Neural crest cell (in vitro differentiated cells): ENCODE measurements at places on chromosomes 5 and 9. TPM values are rescaled to one million over a fixed set of nuclear protein-coding genes. Genes with fewer than 3 reads are reported as not detected.
A peak's percentile ranks its signal among the peaks of the same experiment; 100 is the strongest.

DNA sequence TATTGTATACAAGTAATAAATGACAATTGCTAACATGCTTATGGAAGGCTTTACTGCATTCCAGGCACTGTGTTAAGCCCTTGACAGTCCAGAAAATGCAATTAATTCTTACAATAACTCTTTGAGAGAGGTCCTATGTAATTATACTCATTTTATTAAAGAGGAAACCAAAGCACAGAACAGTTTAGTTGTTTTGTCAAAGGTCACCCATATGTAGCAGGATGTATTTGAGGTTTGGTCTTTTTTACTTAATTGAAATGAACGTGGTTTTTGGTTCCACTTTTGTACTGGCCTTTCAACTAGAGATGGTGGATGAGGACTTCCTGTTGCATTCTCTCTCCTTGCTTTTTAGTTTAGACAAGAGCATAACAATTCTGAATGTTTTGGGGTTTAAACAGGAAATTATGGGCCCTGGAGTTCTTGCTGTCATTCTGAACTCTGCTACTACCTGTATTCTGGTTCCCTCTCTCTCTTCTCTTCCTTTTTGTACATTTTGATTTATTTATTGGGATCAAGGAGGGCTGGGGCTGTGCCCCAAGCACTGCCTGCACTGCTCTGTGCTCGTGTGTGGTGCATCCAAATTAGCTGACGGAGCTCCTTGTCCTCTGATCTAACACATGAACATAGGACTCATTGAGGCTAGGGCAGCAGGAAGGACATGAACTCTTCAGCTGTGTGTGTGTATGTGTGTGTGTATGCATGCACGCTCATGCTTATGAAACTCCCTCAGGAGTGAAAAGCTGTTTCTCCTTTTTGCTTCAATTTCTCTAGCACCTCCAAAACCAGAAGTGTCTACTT lies 47.4 kb downstream of the SLC28A3 start:
- DNase-seq = no peak

Gene OR13C8
- not detected in 2 replicates for total RNA-seq

Gene FCN2
- total RNA-seq = not detected in 2 replicates

- DNase-seq = no peak
Measured at GRCh38 chr5:87183896-87184295, 83.8 kb upstream of the RASA1 start.

- no peak for DNase-seq
Measured at GRCh38 chr5:36724467-36725332, 118.3 kb downstream of the SLC1A3 start.

DNA sequence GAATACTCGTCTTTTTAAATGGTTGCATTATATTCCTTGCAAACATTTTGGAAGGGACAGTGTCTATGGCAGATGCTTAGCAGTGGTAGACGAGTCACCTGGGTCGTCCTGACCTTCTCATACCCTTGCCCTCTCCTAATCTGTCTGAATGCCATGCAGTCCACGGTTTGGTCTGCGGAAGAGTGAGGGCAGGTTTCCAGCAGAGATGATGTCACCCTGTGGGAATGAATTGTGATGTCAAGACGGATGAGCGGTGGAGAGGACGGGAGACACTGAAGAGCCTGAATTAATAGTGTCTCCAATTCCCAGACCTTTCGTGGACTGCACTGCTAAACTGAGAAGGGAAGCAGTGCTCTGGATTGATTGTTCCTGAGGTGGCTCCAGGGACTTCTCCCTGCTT lies 329.0 kb upstream of the PANK3 start:
- DNase-seq = no peak

- no peak for DNase-seq
Measured at GRCh38 chr5:15132816-15133405, 261.3 kb upstream of the ANKH start.

DNA sequence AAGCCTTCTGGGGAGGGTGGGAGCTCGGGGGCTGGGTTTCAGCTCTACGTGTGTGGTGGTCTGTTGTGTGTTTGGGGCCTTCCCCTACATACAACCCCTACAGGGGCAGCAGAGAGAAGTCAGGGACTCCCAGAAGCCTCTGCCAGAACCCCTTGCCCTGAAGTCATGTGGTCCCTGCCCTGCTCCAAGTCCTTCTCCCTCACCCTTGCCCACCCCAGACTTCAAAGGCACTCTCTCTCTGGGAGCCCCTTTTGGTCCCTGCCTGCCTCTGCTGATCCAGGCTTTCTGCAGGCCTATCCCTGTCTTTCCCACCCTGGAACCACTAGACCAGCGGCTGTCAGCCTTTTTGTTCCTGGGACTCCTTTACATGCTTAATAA lies 61.1 kb upstream of the PSD2 start:
- peak; percentile 41 for DNase-seq

Gene GRM6
- total RNA-seq = not detected in 2 replicates

- peak; percentile 7 for DNase-seq
Measured at GRCh38 chr9:119839888-119840287, 470.7 kb upstream of the BRINP1 start.

Gene GRIN1
- total RNA-seq = 0.14 and 0.44 TPM in 2 replicates

- DNase-seq = no peak
Measured at GRCh38 chr9:14780251-14780650, 57.7 kb upstream of the CER1 start.

- no peak for DNase-seq
Measured at GRCh38 chr5:137792303-137792702, 38.1 kb upstream of the HNRNPA0 start.

- DNase-seq = no peak
Measured at GRCh38 chr5:69083412-69083811, 10.4 kb upstream of the SLC30A5 start.

Gene SPARC
- 422 and 435 TPM in 2 replicates for total RNA-seq

GRCh38 chr9:4315582-4316215 lies 15.8 kb upstream of the GLIS3 start:
- peak; percentile 70 for DNase-seq

GRCh38 chr5:137938751-137939143 lies 49.5 kb downstream of the PKD2L2 start:
- DNase-seq = no peak

- no peak for DNase-seq
Measured at GRCh38 chr9:135093911-135094584, 6.6 kb downstream of the OLFM1 start.

DNA sequence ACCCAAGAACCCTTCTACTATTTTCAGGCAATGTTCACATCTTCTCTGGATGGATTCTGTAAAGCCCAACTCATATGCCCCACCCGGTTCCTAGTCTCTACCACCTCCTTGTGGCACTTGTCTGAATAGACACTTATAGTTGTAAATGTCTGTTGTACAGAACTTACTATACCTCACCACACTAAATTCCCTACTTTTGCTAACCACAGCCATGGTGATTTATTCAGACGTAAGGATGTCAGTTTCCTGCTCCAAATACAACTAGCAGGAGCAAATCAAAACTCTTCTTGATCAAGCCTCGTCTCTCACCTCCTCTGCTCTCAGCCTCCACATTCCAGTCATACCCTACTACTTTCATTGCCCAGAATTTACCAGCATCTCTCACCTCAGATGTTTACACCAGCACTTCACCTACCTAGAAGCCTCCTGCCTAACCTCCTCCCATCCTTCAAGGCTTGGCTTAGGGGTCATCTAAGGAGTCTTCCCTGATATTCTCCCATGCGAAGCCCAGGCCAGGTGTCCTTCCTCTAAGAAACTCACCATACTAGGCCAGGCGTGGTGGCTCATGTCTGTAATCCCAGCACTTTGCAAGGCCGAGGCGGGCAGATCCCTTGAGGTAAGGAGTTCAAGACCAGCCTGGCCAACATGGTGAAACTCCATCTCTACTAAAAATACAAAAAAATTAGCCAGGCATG lies 75.5 kb downstream of the MAPKAP1 start:
- DNase-seq = no peak

DNA sequence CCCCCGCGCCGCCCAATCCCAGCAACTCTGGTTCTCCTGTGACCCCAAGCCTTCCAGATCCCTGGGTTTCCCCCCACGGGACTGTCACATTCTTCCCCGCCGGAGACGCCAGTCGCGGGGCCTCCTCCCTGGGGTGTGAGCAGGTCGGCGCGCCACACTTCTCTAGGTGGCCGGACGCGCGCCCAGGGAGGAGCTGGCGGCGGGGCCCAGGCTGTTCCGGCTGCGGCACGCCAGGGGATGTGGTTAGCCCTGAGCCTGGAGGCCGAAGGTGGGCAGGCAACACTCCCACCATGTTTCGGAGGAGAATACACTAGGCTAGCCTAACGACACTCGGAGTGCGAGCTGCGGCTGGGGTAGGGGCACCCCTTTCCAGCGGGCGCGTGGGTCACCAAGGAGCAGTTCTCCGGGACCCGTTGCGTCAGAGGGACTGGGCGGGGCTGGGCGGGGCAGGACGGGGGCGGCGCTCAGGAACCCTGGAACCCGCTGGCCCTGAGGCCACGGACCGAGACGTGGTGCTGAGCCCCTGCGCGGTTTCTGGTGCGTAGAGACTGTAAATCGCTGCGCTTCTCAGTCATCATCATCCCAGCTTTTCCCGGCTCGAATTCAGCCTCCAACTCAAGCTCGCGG lies at the start of gene SLC27A6:
TSS of gene SLC27A6 (plus strand) at position 478 of the 627 bp plus-strand sequence. CDS start 650 bp downstream, outside the sequence.
- DNase-seq = peak; percentile 16

GRCh38 chr5:142918959-142919635 lies 148.9 kb downstream of the ARHGAP26 start:
- no peak for DNase-seq

DNA sequence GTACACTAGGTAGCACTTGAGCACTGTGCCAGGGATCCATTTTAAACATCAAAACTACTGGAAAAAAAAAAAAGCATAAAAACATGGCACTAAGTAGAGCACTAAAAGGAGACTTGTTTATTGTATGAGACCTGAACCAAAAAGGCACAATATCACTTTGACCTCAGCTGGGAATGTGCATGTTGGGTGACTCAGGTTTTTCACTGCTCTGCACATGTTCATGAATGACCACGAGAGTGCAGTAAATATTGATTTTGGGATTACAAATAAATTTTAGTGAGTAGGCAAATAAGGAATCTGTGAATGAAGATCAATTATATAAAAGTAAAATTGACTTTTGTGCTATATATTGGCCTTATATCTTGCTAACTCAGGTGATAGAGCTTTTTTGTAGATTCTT lies 11.8 kb downstream of the RMI1 start:
- DNase-seq = no peak

DNA sequence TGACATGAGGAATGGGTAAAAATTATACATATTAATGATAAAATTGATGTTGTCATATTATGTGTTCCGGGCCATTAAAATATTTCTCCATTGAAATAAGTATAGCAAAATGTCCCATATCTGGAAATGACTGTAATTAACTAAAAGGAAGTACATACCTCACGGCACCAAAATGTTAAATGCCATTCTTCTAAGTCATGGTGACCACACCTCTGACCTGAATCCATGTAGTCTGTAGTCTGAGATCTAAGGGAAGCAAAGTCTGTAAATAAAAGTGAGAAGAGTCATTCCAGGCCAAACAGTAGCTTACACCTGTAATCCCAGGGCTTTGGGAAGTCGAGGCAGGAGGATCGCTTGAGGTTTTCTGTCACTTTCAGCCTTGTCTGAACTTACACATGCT lies 8.7 kb upstream of the GDA start:
- DNase-seq = no peak

Gene CETN3
- total RNA-seq = 32.9 and 44.0 TPM in 2 replicates

DNA sequence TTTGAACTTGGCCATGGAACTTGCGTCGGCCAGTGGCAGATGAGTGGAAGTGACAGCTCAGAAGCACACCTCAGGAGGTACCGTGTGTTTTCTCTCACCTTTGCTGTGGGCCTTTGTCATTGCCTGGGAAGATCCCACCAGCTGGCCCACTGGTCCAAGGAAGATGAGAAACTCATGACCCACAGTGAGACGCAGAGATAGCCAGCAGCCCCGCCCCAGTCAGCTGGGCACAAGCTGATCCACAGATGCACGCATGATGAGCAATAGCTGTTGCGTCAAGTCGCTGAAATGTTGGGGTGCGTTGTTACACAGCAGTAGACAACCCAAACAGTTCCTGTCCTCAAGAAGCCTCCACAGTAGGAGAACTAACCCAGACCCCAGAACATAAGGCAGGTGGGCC lies 30.8 kb upstream of the UNC5A start:
- no peak for DNase-seq

Gene PTPA
- 136 and 144 TPM in 2 replicates for total RNA-seq

DNA sequence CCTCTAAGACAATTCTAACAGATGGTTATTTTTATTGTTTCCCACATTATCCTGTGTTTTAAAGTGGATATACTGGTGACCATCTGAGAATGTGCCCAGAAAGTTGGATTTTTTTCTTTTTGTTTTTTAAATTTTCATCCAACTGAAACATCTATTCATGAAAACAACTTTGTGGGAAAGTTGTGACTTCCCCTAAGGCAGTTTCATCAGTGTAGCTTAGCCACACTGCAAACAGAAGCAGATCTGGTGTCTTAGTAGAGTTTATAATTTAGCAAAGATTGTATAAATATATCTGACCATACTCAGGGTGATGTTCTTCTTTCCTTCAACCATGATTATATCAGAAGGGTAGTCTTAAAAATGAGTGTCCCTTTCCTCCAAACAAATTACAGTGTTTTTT lies 1241.3 kb downstream of the MAT2B start:
- DNase-seq = no peak

Gene ANKRD33B
- total RNA-seq = 0.80 and 0.84 TPM in 2 replicates

- DNase-seq = no peak
Measured at GRCh38 chr9:111969622-111970021, 73.0 kb downstream of the UGCG start.

DNA sequence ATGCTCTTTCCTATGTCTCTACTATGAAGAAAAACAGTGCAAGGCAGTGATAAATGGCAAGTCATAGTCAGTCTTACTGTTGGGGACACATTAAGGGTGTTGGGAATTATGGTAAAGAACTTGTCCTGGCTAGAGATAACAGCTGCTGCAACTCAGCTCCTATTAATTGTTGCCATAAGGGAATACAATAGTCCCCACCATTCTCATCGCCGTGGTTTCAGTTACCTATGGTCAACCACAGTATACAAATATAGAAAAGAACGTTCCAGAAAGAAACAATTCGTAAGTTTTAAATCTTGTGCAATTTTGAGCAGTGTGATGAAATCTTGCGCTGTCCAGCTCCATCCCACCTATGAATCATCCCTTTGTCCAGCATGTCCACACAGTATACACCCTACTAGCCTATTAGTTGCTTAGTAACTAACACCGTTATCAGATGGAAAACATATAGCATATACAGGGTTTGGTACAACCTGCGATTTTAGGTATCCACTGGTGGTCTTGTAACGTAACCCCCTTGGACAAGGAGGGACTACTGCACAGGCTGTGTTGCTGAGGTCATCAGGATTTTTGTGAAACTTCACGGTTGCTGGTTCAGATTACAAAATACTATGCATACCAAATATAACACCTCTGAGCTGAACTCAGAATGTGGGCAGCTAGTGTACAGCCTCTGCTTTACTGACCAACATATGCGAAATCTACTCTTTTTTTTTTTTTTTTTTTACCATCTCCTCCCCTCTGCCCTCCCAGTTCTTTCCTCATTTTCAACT lies 53.5 kb downstream of the ZFR start:
- DNase-seq = no peak

Gene ADGRV1
- total RNA-seq = 43.4 and 45.0 TPM in 2 replicates

GRCh38 chr9:123081824-123082223 lies 48.4 kb downstream of the GPR21 start:
- peak; percentile 22 for DNase-seq

Gene CAAP1
- 17.8 and 20.8 TPM in 2 replicates for total RNA-seq

GRCh38 chr9:37238122-37238521 lies 117.7 kb downstream of the ZCCHC7 start:
- no peak for DNase-seq

- no peak for DNase-seq
Measured at GRCh38 chr9:109969011-109969410, 189.0 kb downstream of the PALM2AKAP2 start.

Gene SPATA31C1
- total RNA-seq = 1.4 and 1.9 TPM in 2 replicates

Gene ASPN
- total RNA-seq = not detected in 2 replicates

- no peak for DNase-seq
Measured at GRCh38 chr5:72476275-72476674, 30.9 kb downstream of the ZNF366 start.

Gene KIAA0825
- total RNA-seq = 3.4 and 3.5 TPM in 2 replicates

Gene MEIKIN
- not detected in 2 replicates for total RNA-seq

- no peak for DNase-seq
Measured at GRCh38 chr5:138025285-138025684, 7.6 kb downstream of the FAM13B start.
